HS-27A (cell line): ENCODE measurements at places on chromosomes 4 and X.

DNA sequence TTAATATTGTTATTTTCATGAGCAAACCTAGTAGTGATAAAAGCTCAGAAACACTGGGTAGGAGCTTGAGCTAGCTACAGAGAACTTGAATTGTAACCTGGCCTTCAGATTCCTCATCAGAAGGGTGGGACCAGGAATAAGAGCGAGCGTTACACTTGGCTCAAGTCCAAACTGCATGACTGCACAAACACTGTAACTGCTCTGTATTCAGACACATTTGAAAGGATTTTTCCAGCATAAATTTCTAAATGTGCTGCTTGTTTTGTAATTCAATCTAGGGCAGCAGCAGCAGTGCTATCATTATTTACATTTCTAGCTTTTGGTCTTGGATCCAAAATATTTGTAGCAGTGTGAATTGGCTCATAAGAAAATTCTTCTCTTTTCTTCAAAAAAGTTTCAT, 133.0 kb upstream of the TMLHE start:
- DNase-seq, result no peak

GRCh38 chr4:151276787-151277562, at the start of gene PRSS48:
TSS of gene PRSS48 (plus strand) at chr4:151277161. CDS start at chr4:151277173, 12 bp downstream.
- no peak for DNase-seq

- no peak for DNase-seq
Observed at GRCh38 chrX:116272322-116272721, 101.8 kb downstream of the AGTR2 start.

- no peak for DNase-seq
Observed at GRCh38 chrX:110321081-110321480, 3.2 kb upstream of the AMMECR1 start.
